ENCODE measurements at places on chromosomes 1 and 21.

DNA sequence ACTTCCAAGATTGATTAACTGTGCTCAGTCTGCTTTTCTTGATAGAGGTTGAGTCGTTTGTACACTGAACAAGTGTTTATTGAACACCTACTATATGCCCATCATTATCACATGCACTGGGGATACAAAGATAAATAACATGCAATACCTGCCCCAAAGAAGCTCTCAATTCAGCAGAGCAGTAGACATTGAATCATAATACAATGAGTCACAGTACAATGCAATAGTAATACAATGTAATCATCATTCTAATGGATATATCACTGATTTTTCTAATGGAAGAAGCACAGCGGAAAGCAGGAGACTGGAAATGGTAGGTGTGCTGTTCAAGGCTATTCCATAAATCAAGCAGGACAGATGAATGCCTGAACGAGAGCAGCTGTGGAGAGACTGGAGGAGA is 3.7 kb upstream of the SEC16B start:
- DNase-seq = no peak

DNA sequence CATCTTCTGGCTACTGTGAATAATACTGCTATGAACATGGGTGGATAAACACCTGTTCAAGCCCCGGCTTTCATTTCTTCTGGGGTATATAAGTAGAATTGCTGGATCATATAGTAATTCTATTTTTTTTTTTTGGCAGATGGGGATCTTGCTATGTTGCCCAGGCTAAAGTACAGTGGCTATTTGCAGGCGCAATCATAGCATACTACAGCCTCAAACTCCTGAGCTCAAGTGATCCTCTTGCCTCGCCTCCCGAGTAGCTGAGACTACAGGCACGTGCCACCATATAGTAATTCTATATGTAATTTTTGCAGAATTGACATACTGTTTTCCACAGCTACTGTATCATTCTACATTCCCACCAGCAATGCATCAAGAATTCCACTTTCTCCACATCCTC is 27.8 kb downstream of the UBR4 start:
- DNase-seq = no peak

DNA sequence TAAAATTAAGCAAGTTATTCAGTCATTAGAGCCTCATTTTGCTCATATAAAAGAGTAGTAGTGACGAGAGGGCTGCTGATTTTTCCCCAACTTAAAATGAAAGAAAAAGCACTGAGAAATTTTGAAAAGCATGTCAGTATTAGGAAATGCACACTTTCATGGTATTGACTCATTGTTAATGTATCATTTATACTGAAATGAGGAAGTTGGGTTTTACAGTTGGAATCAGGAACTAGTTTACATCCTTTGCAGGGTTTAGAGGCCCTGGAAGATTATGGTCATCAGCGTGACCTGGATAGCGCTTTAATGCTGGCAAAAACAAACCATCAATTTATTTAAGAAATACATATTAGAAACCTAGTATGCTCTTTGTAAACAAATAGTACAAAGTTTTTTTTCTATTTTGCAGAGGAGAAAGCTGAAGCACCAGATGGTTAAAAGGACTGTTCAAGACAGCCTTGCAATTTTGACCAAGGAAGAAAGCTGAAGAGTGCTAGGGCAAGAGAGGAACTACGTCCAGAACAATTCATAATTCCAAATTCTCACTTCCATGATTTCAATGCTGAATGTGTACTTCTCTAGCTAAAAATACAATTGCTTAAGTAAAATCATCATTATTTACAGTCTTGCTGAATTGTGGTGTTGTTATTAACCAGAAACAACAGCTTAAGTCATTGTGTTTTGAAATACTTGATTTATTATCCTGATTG is 94.8 kb upstream of the SGIP1 start:
- DNase-seq = no peak

DNA sequence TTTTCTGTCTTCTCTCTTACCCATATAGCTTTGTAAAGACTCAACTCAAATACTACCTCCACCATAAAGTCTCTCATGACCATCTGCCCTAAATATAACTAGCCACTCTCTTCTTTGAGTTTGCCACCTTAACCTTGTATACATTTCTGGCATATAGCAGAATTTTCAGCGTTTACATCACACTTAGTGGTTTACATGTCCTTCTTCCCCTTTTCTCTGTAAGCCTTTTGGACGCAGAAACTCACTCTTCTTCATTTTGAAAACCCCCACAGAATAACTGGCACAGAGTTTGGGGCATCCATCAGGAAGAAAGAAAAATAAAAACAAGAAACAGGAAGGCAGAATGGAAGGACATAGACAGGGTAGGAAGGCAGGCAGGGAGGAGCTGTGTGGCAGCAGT is 131.8 kb upstream of the DUSP10 start:
- DNase-seq = no peak

GRCh38 chr1:4027492-4028138 is 127.5 kb upstream of the C1orf174 start:
- no peak for DNase-seq

DNA sequence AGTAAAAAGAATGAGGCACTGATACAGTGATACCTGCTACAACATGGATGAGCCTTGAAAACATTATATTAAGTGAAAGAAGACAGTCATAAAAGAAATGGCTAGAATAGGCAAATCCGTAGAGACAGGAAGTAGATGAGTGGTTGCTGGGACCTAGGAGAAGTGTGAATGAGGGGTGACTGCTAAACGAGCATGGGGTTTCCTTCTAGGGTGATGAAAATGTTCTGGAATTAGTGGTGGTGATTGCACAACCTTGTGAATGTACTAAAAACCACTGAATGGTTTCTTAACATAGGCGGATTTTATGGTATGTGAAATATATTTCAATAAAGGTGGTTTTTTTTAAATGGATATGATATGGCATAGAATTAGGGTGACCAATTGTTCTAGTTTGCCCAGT is 12.6 kb upstream of the SERINC2 start:
- no peak for DNase-seq

- no peak for DNase-seq
Observed at GRCh38 chr1:215617979-215618378, 50.9 kb downstream of the KCTD3 start.

DNA sequence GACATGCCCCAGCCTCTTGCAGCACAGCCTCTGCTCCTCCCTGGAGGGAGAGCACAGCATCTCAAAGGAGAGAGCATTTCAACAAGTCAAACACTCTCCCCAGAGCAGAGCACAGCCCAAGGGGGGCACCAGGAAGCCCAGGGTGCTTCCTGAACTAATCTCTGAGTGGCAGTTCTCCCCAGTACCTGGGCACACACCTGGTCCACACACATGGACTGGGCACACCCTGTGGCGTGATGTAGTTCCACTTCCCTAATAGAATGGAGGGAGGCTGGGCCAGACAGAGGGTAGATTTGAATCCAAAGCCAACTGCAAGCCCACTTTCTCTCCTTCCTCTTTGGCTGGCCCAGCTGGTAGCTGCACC is 55.5 kb downstream of the CD46 start:
- no peak for DNase-seq

GRCh38 chr1:22057861-22058260 is 5.4 kb downstream of the CDC42 start:
- no peak for DNase-seq

DNA sequence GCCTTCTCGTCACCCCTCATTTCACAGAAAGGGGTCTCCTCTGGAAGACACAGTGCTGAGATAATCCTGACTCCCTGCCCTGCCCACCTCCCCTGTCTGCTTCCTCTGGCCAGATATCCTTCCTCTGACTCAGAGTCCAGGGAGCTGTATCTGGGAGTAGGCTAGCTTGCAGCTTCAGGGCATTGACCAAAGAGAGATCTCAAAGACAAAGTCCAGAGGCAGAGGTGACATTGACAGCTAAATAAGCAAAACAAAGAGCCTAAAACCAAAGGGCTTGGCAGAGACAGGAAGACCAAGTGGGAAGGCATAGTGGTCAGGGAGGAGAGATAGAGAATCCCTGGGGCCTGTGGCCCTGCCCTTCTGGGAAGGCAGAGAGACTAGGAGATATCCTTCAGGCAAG is 64.9 kb downstream of the TNR start:
- DNase-seq = no peak

DNA sequence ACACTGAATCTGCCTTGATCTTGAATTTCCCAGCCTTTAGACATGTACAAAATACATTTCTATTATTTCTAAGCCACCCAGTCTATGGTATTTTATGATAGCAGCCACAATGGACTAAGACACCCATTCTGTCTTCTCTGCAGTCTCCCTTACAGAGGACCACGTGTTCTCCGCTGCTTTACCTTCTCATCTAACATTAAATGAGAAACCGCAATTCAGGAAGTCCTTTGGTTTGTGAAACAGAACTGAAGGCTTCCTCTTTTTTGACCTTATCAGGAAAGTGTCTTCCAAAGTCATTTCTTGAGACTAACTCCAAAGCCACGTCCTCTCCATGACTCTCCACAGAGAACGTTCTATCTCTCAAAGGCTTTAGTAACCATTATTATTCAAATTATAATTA is 560.1 kb downstream of the OMA1 start:
- DNase-seq = no peak

Data from stimulated activated naive CD4-positive, alpha-beta T cell (primary cell).